ENCODE measurements at places on chromosomes 4 and X.
A peak's percentile ranks its signal among the peaks of the same experiment; 100 is the strongest.

- DNase-seq, result no peak
These were observed 928 bp downstream of the GYG2 start for GRCh38 chrX:2829469-2830246.

- peak; percentile 82 for DNase-seq
These were observed 768 bp downstream of the MID2 start for GRCh38 chrX:107826238-107827029.

- DNase-seq, result no peak
These were observed 194.8 kb upstream of the GPC4 start for GRCh38 chrX:133610056-133610455.

GRCh38 chr4:147351083-147351787 lies 129.7 kb upstream of the EDNRA start:
- no peak for DNase-seq

DNA sequence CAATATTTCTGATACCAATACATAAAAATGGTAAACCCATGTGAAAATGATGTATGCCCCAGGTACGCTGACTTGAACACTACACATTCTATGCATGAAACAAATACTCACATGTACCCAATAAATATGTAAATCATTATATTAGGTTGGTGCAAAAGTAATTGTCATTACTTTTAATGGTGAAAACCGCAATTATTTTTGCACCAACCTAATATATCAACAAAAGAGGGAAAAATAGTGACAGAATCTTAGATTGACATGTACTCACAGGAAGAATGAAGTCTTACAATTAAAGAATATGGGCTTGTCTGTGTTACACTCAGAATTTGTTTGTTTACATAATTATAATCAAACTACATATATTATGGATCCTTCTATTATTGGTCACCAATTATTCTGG lies 82.3 kb downstream of the GLRA3 start:
- no peak for DNase-seq

- no peak for DNase-seq
These were observed 36.5 kb downstream of the TMPRSS11B start for GRCh38 chr4:68209003-68209402.

DNA sequence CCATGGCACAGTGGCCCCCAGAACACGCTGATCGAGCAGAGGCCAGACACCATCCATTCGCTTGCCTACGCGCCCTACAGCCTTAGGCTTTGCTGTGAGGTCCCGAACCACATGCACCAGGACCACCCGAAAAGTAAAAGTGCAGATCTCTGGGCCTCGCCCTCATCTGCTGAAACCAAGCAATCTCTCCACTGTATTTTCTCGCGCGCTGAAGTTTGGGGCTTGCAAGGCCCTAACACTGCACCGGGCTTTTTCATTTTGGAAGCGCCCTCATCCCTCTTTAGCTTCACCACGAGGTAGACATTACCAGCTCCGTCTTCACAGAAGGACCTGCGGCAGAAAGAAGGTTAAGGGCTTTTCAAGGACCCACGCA lies 21.2 kb downstream of the NKX3-2 start:
- DNase-seq, result peak; percentile 49

- DNase-seq, result peak; percentile 42
These were observed 336.4 kb upstream of the RASGEF1B start for GRCh38 chr4:81808011-81808672.

GRCh38 chr4:109434007-109434971 lies 674 bp downstream of the SEC24B start:
- peak; percentile 79 for DNase-seq

DNA sequence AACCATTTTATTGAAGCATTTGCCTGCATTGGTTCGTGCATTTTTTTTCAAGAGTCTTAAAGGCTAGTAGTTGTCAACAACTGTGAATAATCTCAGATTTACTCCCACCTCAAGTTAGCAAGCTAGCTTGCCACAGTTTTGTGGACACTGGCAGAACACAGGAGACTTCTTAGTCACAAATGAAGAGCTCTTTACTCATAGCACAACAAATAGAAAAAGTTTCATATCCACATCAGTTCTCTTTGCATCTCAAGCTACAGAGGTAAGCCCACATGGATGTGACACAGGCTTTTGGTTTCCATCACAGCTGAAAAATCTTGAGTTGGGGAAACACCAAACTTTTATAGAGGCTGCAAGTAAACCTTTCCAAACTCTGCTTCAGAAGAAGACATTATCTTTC lies 2315.7 kb upstream of the TENM3 start:
- no peak for DNase-seq

DNA sequence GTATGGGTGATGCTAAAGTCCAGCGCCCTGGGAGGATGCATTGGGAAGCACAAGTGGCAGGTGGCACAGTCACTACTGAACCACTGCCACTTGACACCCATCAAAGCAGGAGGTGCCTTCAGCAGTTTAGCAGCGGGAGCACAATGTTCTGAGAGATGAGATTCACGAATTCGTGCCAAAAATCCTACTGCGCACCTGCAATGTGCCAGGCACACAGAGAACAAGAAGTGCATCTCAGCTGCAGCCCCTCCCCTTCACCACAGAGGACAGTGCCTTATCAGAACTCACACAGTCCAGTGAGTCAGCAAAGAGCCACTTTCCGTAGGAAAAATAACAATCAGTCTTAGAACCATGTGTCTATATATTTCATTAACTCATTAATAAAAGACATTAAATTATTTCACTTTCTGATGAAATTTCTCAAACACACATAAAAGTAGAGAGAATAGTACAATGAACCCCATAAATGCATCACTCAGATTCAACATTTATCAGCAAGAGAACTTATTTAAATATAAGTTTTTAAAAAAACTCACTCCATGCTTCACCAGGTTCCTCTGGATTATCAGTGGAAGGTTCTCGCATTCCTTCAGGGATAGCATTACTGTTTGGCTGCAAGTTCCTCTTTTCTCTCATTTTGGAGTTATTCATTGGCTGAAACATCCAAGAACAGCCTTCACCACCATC lies 47.0 kb downstream of the BEND2 start:
- DNase-seq, result no peak
